ENCODE measurements at places on chromosomes 12 and 14.
A peak's percentile ranks its signal among the peaks of the same experiment; 100 is the strongest.

GRCh38 chr14:99320105-99320572 lies 48.1 kb upstream of the BCL11B start:
- peak; percentile 20 for DNase-seq

DNA sequence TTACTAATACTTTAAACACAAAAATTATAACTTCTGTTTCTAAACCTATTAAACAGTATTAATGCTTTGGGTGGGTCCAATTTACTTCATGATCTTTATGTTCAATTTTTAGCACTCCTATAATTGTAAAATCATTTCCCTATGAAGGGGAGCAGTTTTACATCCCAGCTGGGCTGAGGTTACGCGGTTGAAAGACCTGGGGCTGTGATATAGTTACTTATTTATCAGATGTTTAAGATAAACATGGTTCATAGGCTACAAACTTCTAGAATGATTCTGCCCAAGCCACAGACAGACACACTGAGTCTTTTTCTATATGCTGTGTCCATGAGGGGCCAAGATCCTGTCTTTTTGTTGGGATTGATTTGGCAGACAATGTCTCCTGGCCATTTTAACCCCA lies 44.4 kb downstream of the DYRK2 start:
- no peak for DNase-seq

DNA sequence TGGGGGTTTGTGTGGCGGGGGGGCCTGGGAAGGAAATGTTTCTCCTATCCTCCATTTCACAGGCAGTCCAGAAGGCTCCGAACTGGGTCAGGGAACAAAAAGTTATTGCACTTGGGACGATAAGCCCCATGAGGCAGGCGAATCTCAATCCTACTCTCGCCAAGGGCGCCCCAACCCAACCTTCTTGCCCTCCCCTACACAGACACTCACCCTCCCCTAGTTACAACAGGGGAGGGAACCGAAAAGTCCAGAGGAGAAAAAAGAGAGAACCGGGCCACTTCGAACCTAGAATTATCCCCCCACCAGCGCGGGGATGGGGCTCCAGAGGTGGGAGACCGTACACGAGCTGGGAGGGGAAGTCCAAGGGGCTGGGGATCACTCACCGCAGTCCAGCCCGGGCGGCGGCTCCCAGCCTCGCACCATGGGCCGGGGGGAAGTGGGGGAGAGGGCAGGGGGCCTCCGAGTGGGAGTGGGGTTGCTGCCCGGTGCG lies 357 bp downstream of the HOMEZ start:
- no peak for DNase-seq

DNA sequence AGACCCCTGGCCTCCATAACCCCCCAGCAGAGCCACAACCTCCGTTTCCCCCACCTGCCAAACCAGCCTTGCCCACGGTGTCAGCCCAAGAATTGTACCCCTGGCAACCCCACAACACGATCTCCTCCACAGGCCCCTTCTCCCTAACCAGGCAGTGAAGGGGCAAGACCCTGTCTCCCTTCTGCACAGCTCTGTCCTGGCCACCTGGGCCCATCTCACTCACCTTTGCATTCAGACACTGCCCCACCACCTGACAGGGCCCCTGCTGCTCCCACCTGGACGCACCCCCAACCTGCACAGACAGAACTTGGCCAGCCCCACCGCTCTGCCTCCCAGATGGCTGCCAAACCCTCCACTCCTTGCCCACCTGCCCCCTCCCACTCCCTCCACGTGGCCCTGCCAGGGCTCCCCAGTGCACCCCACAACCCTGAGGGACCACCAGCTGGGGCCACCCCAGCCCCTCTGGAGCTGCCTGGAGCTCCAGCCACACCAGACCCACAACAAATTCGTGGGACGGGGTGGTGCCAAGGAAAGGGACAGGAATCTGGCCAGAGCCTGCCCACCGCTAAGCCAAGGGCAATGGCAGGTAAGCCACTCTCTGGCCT lies 11.8 kb downstream of the AHNAK2 start:
- DNase-seq, result no peak

- DNase-seq, result no peak
These were observed 5.8 kb downstream of the SLC22A17 start for GRCh38 chr14:23346693-23347405.

GRCh38 chr14:75655235-75655634 lies 5.4 kb downstream of the ERG28 start:
- DNase-seq, result no peak

GRCh38 chr14:102603293-102603907 lies 11.0 kb downstream of the RCOR1 start:
- no peak for DNase-seq

GRCh38 chr12:98939350-98939749 lies 294.3 kb downstream of the APAF1 start:
- DNase-seq, result no peak

GRCh38 chr14:37483672-37484071 lies 111.4 kb downstream of the FOXA1 start:
- no peak for DNase-seq

DNA sequence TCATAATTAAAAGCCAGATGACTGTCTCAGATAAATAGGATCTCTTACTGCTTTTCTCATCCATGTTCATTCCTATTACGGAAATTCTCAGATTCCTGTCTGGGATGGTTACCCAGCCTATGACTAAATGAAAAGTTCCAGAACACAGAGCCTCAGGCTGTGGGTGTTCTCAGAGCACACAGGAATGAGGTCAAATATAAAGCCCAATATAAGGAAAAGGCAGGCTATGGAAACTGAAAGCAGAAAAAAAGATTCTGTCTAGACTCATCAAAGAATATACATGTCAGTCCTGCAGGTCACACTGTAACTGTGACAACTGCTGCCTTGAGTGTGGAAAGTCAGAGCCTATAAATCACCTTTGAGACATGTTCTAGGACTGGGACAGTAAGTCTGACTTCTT lies 64.3 kb downstream of the DCAF5 start:
- no peak for DNase-seq

DNA sequence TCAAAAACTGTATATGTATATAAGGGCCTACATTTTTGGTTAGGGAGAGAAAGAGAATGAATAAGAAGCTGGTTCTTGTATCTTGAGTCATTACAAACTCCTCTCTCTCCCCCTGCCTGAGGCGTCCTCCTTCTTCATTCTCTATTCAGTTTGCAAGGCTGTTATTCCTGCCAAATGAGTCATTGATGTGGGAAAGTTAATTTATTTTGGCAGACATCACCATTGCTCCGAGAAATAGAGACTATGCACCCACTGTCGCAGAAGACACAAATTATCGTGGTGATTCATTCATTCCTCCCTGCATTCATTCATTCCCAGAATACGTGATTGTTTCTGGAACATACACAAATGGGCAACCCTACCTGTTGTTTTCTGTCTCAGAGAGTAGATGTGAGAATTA lies 112.5 kb upstream of the MED13L start:
- no peak for DNase-seq

- DNase-seq, result no peak
These were observed 1.3 kb downstream of the ARID4A start for GRCh38 chr14:58299401-58300330.

- no peak for DNase-seq
These were observed 20.2 kb downstream of the VPS37B start for GRCh38 chr12:122875590-122876220.

- no peak for DNase-seq
These were observed 19.6 kb downstream of the CHGA start for GRCh38 chr14:92942576-92942975.

GRCh38 chr12:104669851-104670337 lies 213.1 kb downstream of the CHST11 start:
- no peak for DNase-seq

DNA sequence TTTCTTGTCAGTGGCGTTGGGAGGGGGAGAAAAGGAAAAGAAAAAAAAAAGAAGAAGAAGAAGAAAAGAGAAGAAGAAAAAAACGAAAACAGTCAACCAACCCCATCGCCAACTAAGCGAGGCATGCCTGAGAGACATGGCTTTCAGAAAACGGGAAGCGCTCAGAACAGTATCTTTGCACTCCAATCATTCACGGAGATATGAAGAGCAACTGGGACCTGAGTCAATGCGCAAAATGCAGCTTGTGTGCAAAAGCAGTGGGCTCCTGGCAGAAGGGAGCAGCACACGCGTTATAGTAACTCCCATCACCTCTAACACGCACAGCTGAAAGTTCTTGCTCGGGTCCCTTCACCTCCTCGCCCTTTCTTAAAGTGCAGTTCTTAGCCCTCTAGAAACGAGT lies 1.9 kb downstream of the ASCL1 start:
- no peak for DNase-seq

DNA sequence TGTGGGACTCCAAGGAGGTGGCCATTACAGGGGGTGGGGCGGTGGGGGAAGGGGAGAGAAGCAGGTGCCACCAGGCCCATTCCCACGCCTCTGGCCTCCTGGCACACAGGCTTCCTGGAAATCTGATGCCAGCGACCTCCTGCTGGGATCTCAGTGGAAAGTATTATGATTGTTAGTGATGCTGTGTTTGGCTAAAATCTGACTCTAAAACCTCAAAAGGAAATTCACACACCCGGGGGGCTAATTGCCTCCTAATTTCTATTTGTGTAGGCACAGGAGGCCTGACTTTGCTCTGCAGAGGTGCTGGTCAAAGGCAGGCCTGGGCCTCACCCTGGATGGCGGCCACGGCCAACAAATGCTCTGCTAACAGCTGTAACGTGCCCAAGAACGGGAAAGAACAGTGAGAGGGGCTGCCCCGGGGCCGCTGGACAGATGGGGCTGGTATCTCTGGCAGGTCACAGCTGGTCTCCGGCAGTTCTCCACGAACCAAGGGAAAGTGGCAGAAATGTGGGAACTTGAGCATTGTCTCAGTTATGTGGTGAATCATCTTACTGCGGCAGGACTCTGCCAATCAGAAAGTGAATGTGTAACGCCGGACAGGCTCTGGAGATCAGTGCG lies 14.3 kb downstream of the FAM181A start:
- peak; percentile 74 for DNase-seq

- no peak for DNase-seq
These were observed 48.1 kb downstream of the ADCK1 start for GRCh38 chr14:77848031-77848430.

- DNase-seq, result no peak
These were observed 51.9 kb downstream of the RASSF8 start for GRCh38 chr12:26010293-26010821.

- no peak for DNase-seq
These were observed 372.3 kb upstream of the KITLG start for GRCh38 chr12:88952562-88952942.

GRCh38 chr14:29518335-29518734 lies 409.3 kb downstream of the PRKD1 start:
- no peak for DNase-seq

GRCh38 chr14:90643982-90644670 lies 172.1 kb downstream of the TTC7B start:
- no peak for DNase-seq

DNA sequence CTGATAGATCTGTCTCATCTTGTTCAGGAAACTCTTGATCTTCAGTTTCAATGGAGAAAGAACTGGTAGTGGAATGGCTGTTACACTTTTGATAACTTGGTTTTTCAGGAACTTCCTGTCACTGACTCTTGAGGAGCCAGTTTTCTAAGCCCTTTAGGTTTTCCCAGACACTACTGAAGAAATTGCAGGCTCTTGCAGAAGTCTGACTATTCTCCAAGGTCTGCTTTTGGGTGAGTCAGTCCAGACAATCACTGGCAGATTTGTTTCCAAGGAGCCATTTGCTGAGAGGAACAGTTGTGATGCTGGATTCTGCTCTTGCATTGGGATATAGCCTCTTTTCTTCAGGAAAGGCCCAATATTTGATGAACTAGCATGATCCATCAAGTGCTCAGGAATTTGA lies 468.0 kb downstream of the FUT8 start:
- DNase-seq, result no peak

- no peak for DNase-seq
These were observed 215.7 kb downstream of the CPNE8 start for GRCh38 chr12:38689704-38690103.

- DNase-seq, result no peak
These were observed 259.9 kb upstream of the DDHD1 start for GRCh38 chr14:53412819-53413675.

DNA sequence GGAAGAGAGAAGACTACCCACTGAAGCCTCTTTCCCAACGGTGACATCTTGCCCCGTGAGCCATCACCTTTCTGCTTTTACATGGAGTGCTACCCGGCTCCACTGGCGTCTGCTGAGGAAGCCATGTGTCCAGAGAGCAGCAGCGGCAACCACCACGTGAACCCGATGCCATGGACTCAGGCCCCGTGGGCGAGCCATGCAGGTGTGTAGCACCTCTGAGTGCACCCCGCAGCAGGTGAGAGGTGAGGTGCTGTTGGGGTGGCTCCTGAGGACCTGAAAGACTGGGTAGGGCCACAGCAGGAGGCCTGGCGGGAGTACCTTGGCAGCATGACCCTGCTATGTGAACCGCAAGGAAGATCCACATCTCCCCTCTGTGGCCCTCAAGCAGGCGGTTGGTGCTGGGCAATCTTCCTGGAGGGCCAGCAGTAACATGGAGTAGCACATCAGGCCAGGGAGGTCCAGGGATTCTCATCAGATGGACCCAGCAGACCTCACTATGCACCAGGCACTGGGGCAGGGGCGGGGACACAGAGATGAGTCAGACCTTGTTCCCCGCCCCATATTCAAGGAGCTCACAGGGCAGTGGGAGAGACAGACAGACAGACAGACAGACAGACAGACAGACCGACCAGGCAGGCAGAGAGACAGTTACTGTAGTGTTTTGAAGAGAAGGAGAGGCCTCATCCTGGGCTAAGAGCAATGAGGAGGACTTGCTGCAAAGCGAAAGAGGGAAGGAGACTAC lies 129.6 kb downstream of the PAPOLA start:
- DNase-seq, result no peak

- no peak for DNase-seq
These were observed 1.5 kb downstream of the HOXC8 start for GRCh38 chr12:54010053-54010971.

DNA sequence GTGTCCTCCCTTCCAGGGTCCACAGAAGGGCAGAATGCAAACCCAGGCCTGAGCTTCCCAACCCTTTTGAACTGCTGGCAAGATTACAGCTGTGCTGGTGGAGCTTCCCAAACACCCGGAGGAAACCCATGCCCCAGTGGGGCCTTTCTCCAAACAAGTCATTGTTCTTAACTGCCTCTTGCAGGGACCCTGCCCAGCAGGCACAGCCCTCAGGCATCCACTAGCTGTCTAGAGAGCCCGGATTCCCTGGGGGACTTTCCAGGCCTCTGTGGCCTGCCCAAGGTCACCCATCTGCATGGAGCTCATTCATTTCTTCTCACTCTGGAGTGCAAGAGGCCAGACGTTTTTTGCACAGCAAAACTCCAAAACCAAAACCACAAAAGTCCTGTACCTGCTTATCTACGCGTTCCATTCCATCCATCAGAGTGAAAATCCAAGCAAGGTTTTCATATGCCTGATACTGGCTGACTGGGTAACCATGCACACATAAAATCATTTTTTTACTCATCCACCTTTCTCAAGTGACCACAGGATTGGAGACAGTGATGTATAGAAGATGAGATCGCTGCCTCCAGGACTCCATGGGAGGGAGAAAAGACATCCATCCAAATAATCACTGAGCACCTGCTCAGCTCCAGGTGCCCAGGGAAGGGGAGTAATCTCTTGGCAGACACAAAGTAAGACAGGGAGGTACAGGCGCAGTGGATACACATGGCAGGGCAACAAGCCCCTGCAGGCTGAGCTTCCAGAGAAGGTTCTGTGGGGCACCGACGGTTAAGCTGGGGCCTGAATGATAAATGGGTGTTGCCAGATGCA lies 17.2 kb upstream of the BDKRB2 start:
- DNase-seq, result no peak

- no peak for DNase-seq
These were observed 96.7 kb downstream of the TRHDE start for GRCh38 chr12:72368719-72369422.
